ENCODE measurements at places on chromosomes 5 and 9.

DNA sequence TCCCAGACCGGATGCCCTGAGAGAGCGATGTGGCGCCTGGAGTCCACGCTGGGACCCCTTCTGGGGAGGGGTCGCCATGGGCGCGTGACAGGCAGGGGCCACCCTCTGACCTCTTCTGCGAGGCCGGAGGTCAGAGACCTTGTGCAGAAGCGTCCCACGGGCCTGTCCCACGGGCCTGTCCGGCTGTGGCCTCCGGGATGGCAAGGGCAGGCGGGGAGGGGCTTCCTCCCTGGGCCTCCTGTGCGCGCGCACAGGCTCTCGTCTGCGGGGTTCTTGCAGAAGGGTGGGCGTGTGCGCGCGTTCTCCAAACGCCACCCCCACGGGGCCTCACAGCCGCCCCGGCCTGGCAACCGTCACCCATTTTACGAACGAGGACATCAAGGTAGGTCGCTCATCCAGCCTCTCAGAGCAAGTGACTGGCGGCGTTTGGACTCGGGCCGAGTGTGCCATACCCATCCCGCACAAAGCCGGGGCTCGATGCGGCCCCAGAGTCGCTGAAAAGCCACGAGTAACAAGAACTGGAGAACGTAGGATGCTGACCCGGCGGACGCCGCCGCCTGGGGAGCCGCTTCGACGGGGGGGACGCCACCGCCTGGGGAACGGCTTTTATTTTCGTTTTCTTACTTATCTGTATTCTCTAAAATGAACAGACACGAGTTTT is 897 bp downstream of the AHRR start:
- no peak for DNase-seq

- DNase-seq, result no peak
Observed at GRCh38 chr5:149030392-149030791, 32.5 kb downstream of the SH3TC2 start.

DNA sequence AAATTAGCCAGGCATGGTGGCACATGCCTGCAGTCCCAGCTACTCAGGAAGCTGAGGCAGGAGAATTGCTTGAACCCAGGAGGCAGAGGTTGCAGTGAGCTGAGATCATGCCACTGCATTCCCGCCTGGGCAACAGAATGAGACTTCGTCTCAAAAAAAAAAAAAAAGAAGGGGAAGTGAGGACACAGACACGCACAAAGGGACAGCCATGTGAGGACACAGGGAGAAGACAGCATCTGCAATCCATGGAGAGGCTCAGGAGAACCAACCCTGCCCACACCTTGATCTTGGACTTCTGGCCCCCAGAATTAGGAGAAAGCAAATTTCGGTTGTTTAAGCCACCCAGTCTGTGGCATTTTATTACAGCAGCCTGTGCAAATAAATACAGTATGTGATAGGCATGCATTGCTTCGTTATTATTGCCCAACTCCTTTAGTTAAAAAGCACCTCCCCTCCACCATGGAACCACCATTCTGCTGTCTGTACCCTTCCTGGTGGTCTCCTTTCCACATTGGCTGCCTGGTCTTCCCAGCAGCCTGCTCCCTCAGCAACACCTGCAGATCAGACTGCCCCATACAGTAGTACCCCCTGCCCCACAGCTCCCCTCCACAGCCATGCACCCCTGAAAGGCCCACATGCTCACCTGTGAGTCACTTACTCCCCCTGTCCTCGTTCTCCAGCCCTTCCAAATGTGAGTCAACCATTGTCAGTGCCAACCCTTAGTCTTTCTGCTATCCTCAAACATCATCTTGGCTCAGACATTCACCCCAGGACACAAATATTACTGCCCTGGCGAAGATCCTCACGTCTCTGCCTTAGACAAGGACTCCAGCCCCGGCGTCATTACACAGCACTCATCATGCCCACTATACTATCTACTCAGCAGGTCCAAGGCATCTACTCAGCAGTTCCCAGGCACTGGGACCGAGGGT is 128.8 kb downstream of the ROR2 start:
- no peak for DNase-seq

- no peak for DNase-seq
Observed at GRCh38 chr9:88072831-88073375, 65.4 kb downstream of the SPATA31C2 start.

- no peak for DNase-seq
Observed at GRCh38 chr9:137547687-137548543, 2.3 kb downstream of the PNPLA7 start.

GRCh38 chr9:136572828-136573625 is 27.2 kb upstream of the NOTCH1 start:
- no peak for DNase-seq

GRCh38 chr5:123087173-123088030 is 1.6 kb upstream of the PRDM6 start:
- no peak for DNase-seq

GRCh38 chr9:6239048-6239461 is 23.4 kb downstream of the IL33 start:
- DNase-seq, result no peak

- no peak for DNase-seq
Observed at GRCh38 chr5:43840424-43841125, 237.6 kb downstream of the NNT start.

GRCh38 chr9:93020151-93020550 is 38.4 kb upstream of the SUSD3 start:
- DNase-seq, result no peak
